ENCODE measurements at places on chromosomes 2 and 18. TPM values are rescaled to one million over a fixed set of nuclear protein-coding genes. Genes with fewer than 3 reads are reported as not detected.

GRCh38 chr2:105409717-105410116 lies 10.9 kb upstream of the FHL2 start:
- DNase-seq = no peak

- DNase-seq = no peak
These were observed 19.1 kb downstream of the MSTN start for GRCh38 chr2:190043441-190043840.

Gene SOWAHC
- total RNA-seq = 24.7 TPM

Gene ALKAL2
- 0.22 TPM for total RNA-seq

Gene RGPD3
- 0.53 TPM for total RNA-seq

All from HepG2 (cell line).